NCI-H2081 treated with DMSO at 0.1 percent for 48 hours (cell line): ENCODE measurements at places on chromosomes 3 and 15.

DNA sequence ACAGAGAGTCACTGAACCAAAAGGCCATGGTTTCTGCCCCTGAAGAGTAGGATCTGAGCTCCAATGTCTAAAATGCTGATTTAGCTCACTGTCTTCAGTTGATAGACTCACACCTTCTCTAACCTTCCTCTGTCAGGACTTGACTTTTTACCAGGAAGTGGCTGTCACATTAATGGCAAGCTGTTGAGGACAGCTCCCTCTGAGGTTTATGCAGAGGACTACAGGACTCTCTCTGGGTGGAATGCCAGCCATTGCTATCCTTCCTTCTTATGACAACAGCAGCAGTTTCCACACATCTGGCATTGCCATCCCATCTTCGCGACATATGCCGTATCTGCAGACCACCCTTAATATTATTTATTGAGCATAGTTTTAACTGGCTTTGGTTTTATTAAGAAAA lies 103.8 kb upstream of the PRICKLE2 start:
- DNase-seq: no peak

GRCh38 chr3:72270072-72270681 lies 485.2 kb upstream of the PROK2 start:
- no peak for DNase-seq

DNA sequence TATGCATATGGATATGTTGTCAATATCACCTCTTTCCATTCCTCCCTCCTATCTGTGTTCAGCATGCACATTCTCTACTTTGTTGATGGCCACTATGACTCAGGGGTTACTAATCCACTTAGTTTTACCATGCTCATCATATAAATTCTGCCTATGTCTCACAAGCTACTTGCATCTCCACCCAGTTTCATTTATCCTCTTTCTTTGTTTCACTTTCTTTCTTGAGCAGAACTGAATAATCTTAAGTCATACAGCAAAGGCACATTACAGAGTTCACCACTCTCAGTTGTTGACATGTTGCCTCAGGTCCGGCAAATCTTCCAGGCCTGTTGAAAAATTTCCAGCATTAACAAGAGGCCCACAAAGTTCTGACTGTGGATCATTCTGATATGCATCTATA lies 71.5 kb downstream of the SSR3 start:
- no peak for DNase-seq

- DNase-seq: no peak
Observed at GRCh38 chr3:12799525-12800440, 3.3 kb downstream of the CAND2 start.

GRCh38 chr15:29668120-29668602 lies 154.1 kb downstream of the TJP1 start:
- DNase-seq: no peak

DNA sequence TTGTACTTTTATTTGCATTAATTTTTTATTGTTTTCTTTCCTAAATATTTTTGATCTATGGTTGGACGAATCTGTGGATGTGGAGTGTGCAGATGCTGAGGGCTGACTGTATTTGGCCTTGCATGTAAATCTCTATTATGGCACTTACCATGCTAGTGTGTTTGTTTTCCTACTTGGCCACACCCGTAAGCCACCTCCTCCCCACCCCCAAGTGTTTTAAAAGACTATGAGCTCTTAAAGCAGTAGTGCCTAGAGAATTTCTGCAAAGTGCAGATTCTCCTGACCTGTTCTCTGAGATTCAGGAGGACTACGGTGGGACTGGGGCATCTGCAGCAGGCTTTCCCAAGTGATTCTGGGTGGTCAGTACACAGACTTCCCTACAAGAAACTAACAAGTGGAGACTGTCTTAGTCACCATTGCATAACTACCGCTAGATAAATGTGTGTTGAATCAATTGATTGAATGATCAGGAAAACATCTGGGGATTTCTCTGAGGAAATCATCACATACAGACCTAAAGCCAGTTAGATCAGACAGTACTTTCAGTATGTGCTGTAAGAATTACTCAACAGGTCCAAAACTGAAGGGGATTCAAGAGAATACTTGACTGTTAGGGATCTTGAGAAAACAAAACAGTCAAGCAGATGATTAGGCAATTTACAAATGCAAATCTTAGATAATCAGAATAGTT lies 6.2 kb upstream of the TIPARP start:
- no peak for DNase-seq

DNA sequence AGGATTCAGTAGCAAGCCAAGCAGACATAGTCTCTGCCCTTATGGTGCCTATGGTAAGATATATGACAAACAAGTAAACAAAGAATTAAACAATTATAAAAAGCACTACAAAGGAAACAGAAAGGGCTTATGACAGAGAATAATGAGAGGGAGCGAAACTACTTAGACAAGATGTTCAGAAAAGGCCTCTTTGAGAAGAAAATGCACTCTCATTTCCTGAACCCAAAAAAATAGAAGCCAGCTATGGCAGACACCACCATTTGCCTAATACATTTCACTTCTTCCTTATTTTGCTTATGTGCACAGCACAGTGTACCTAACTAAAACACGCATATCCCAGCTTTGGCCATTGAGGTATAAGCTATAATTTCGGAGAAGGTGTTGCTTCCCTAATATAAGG lies 465.5 kb upstream of the PPP2R3A start:
- no peak for DNase-seq

DNA sequence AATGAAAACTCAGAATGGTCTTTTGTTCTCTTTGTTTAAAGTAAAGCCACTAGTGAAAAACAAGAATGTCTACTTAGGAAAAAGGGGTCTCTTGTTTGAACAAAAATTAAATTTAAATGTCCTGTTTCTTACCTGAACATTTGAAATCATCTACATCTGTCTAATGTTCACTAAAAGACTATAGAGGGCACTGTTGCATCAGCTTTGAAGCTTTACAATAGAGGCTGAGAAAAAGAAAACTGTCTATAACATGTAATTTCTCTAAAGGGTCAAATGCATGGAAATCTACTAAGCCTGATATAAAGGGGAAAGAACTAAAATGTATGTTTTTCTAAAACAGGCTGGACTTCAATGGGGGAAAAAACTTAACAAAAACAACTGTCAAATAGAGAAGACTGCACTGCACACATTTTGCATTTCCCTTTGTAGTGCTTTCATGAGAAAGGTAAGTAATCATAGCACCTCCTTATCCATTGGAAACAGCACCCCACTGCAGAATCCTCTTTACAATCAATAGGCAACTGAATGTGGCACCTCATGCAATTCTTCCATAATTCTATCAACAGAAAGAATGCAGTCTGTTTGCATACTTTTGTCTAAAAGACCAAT lies 26.3 kb downstream of the DPH6 start:
- peak; percentile 13 for DNase-seq

- no peak for DNase-seq
Observed at GRCh38 chr15:57732526-57733331, 26.2 kb downstream of the POLR2M start.

DNA sequence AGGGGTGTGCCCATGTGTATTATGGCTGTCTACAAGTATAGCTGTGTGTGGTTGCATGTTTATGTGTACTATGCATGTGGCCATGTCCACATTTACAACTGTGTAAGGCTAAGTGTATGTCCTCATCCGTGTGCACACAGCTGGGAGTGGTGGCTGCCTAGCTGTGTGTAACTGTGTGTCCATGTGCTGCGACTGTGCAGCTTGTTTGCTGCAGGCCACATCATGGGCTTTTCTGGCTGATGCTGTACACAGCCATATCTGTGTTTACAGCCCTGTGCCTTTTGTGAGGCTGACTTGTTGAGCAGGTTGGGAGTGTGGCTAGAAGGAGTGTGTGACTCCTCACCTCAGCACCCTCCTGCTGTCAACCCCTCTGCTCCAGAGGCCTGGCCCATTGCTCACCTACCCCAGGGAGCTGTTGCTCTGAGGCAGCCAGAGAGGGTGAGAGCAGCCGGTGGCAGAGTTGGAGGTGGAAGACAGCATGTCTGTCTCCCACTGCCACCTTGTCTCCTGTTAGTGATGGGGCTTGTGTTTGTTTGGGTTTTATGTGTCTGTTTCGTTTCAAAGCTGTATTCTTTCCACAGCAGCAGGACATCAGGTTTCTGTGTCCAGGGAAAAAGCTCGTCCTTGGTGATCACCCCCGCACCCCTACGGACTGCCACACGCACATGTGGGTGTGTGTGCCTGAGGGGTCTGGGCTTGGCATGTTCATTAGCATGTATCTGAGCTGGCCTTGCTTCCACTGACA lies 1.4 kb upstream of the GRM2 start:
- DNase-seq: no peak

- no peak for DNase-seq
Observed at GRCh38 chr3:13650210-13651056, 101.5 kb downstream of the FBLN2 start.

DNA sequence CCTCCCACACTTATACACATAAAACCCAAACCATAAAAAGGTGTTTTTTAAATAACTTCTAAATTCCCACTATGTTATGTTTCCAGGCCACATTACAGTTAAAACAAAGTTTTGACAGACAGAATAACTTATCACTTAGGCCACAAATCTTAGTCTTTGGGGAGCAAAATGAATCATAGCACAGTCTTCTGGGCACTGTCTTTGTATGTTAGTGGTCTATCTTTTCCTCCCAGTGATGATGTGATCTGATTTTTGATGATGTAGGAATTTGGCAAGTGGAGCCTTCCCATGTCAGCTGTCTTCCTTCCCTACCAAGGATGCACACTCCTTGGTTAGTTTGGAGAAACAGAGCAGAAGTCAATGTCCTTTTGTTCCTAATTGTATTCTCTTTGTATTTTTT lies 67.3 kb downstream of the THSD4 start:
- no peak for DNase-seq

- DNase-seq: no peak
Observed at GRCh38 chr3:185046164-185046515, 106.7 kb downstream of the C3orf70 start.

GRCh38 chr3:69869643-69870042 lies 129.9 kb upstream of the SAMMSON start:
- no peak for DNase-seq

DNA sequence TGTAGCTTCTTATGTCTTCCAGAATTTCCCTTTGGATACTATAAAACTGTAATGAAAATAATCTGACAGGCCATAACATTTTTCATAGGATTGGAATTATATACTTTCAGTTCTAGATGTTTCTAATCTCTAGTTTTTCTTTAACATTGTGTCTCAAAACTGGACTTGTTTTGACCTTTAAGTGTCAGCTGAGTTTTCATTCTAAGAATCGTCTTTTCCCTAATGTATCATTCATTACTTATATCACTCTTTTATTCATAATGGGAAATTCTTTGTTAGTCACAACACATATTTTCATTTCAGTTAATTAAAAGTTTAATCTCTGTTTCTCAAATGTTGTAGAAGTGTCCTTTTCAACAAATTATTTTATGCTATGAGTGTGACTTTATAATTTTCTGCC lies 11.9 kb downstream of the GPR171 start:
- DNase-seq: no peak

GRCh38 chr3:161231861-161232260 lies 10.8 kb downstream of the NMD3 start:
- DNase-seq: no peak

GRCh38 chr3:126939338-126939718 lies 43.6 kb upstream of the PLXNA1 start:
- DNase-seq: no peak

DNA sequence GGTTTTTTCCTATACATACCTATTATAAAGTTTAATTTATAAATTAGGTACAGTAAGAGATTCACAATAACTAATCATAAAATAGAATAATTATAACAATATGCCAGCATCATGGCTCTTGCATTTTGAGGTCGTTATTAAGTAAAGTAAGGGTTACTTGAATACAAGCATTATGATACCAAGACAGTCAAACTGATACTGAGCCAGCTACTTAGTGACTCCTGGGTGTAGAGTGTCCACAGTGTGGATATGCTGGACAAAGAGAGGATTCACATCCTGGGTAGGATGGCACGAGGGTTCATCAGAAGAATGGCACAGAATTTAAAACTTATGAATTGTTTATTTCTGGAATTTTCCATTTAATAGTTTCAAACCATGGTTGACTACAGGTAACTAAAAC lies 157.2 kb upstream of the IL12A start:
- no peak for DNase-seq

GRCh38 chr15:58451826-58452225 lies 20.0 kb downstream of the LIPC start:
- no peak for DNase-seq

- DNase-seq: no peak
Observed at GRCh38 chr3:4670352-4670751, 177.2 kb downstream of the ITPR1 start.

- no peak for DNase-seq
Observed at GRCh38 chr3:133490468-133491351, 82.8 kb upstream of the CDV3 start.

GRCh38 chr3:177830411-177830849 lies 633.1 kb upstream of the TBL1XR1 start:
- DNase-seq: no peak

DNA sequence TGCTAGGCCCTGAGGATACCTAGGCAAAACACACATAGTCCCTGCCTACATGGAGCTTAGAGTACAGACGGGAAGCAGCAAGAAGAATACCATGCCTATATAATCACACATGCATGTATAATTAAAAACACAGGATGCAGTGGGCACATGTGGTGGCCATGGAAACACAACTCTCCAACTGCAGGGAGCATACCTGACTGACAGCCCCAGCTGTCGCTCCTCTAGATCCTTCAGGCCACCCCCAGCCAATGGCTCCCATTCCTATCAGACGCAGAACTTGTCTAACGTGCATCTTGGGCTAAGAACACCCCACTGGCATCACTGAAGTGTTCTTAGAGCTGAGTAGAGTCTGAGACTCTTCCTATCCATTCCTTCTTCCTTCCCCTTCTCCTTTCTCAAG lies 125.5 kb upstream of the FRMD4B start:
- DNase-seq: no peak

GRCh38 chr3:43028678-43029490 lies 49.8 kb downstream of the GASK1A start:
- DNase-seq: no peak

DNA sequence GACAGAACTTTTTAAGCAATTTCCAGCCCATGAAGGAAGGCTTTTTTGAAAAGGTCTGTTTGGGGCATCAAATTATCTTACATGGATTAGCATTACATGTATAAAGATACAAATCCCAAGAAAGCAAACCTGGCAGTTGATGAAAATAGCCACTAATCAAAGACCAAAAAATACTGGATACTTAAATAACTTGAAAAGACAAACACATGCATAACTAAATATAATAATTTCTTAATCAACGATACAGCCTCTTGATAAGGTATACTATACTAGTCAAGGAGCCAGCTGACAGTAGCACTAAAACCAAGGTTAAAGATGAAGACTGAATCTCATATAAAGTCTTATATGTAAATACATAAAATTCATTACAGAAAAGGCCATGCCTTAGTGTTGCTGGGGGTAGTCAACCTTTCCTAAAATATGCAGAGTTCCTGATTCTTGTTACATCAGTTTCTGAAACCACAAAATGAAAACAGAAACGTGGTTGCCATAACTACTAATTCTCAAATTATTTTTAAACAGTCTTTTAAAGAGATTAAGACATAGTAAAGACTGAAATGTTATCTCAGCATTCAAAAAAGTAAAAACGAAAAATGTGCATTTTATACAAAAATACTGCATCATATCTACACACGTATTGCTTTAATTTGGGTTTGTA lies 2.0 kb downstream of the ANKRD28 start:
- DNase-seq: no peak
